ENCODE measurements at places on chromosomes 16 and 17. TPM values are rescaled to one million over a fixed set of nuclear protein-coding genes. Genes with fewer than 3 reads are reported as not detected.

Gene PROCA1
- total RNA-seq, result 0.84 TPM

Gene CRISPLD2
- total RNA-seq, result 22.7 TPM

Gene VMO1
- 0.34 TPM for total RNA-seq

Gene CCDC144A
- total RNA-seq, result 0.42 TPM

Gene CHMP1A
- 61.0 TPM for total RNA-seq

Gene APOH
- not detected for total RNA-seq

Gene LGALS9B
- total RNA-seq, result not detected

Gene C16orf54
- 0.84 TPM for total RNA-seq

Gene SLC52A1
- total RNA-seq, result 0.32 TPM
